ENCODE measurements at places on chromosomes 6 and 20.
A peak's percentile ranks its signal among the peaks of the same experiment; 100 is the strongest.

GRCh38 chr6:165881806-165882205, 218.8 kb upstream of the PDE10A start:
- DNase-seq: no peak

DNA sequence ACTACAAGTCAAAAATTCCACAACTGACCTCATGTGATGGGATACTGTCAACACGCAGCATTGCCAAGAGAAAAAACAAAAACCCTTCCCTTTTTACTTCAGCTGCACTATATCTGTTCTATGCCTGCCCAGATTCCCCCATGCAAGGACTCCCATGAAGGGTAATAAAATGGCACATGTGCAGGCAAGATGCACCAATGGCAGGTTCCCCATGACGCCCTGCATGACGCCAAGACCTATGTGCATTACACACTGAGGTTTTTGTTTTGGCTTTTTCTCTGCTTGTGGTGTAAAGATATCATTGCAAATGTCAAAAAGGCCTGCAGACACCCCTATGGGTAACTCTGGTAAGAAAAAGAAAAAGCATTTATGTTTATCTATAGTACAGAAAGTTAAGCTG, 403.4 kb downstream of the HDGFL1 start:
- no peak for DNase-seq

DNA sequence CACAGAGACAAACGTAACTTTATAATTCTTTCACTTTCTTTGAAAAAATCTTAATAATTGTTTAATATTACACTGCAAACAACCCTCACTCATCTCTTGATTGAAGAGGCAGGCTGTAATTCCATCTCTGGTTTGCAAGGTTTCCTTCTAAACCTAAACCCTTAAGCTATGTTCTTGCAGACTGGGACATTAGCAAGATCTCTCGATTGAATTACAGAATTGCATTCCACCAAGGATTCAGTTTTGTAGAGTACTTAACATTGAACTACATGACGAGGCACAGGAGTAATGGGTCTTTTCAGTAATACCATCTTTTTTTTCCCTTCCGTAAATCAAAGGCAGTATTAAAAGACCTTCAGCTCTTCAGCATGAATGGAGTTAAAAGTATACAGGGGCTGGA, 111.6 kb upstream of the EEF1E1 start:
- DNase-seq: no peak

DNA sequence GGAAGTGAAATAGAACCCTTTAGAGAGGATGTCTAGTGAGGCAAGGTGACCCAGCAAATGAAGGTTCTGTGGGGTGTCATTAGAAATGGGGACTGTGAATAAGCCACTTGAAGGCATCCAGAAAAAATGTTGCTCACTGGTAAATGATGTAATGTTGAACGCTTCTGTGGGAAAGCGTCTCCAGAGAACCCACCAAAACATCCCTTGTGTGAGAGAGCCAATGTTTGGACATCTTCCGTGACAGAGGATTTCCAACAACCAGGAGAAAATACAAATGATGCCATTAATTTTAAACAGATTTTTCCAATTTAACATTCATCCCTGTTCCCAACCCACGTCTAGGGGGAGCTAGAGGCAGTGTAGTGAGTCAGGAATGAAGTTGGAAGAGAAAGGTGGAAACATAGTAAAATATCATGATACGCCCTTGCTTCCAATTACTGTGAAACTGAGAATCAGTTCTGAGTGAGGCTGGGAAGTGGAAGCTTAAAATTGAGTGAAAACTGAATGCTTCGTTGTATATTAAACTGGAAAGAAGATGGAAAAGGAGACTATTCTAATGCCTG, 584.2 kb downstream of the CD109 start:
- DNase-seq: no peak

DNA sequence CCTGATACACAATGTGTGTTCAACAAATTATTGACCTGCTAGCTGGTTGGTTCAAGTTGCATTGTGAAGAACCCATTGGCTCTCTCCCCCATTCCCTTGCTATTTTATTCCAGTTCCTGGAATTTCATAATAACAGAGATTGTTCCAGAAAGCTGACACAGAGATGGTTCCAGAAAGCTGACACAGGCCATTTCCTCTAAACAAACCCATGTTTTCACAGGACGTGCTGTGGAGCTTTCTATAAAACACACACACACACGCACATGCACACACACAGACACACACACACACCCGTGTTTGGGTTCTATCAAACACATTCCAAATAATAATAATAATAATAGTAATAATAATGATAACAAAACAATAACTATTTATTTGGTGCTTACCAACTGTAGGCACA, 259.1 kb downstream of the CLIC5 start:
- DNase-seq: peak; percentile 30

- no peak for DNase-seq
These were observed 27.1 kb upstream of the EMILIN3 start for GRCh38 chr20:41393705-41394066.

DNA sequence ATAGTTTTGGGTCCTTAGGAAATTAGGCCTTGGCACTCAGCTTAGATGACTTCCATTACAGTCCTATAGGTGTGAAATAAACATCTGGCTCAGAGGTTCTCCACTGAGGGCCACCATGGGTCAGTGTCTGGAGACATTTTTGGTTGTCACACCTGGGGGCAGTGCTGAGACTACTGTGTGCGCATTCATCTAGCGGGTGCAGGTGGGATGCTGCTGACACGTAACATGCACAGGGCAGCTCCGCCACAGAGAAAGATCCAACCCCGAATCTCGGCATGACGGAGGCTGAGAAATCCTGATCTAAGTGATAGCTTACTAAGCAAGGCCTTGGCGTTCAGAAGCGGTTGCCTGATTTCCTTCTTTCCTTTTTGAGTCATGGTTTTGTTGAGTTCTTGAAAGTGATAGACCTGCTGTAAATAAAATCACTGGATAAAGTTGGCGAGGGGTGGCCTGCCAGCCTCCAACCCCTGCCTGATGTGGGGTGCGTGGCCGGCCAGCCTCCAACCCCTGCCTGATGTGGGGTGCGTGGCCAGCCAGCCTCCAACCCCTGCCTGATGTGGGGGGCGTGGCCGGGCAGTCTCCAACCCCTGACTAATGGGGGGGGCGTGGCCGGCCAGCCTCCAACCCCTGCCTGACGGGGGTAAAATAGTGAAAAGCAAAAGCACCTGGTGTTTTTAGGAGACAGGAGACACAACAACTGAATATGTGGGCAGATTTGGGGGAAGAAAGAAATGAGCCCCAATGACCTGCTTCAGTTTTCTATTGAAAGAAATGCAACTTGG, 158.1 kb downstream of the CDH26 start:
- no peak for DNase-seq

DNA sequence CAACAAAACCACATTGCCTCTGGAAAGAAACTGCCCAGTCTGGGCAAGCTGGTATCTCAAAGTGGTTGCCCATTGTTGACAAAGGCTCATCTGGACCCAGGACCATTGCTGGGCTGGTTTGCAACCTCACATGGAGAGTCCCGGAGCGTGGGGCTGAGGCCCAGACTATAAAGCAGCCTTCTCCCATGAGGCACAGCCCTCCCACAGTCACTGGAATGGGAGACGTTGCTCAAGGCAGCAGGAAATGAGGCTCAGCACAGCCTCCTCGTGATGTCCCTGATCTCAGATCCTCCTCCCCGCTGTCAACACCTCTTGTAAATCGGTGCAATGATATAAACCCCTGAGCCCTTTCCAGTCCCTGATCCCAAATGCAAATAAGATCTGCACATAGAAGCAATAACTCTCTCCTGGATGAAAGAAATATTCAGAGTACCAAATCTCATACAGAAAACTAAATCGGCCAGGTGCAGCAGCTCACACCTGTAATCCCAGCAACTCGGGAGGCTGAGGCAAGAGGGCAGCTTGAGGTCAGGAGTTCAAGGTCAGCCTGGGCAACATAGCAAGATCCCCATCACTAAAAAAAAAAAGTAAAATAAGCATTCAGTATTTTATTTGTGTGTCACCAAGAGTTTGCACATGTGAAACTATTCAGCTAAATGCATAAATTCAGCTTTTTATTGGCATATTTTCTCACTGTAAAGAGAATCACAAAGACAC, 103.0 kb upstream of the RREB1 start:
- DNase-seq: no peak

DNA sequence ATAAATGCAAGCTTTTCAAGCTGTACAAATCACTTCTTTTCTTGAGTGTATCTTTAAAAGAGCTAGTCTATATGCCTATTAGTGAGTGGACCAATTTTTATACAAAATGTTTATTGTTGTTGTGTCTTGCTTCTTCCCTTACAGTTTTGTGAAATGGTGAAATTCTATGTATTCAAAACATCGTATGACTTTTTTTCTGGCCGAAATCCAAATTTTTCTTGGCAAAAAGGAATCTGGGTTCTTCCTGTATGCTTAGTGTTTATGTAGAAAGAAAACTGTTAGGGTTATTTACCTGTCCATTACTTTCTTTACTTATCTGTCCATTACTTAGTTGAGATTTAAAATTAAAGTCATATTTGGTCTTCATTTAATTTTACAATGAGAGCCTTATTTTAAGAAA, 153.9 kb downstream of the MMS22L start:
- DNase-seq: no peak

GRCh38 chr6:1784422-1784884, 174.7 kb downstream of the FOXC1 start:
- peak; percentile 36 for DNase-seq

DNA sequence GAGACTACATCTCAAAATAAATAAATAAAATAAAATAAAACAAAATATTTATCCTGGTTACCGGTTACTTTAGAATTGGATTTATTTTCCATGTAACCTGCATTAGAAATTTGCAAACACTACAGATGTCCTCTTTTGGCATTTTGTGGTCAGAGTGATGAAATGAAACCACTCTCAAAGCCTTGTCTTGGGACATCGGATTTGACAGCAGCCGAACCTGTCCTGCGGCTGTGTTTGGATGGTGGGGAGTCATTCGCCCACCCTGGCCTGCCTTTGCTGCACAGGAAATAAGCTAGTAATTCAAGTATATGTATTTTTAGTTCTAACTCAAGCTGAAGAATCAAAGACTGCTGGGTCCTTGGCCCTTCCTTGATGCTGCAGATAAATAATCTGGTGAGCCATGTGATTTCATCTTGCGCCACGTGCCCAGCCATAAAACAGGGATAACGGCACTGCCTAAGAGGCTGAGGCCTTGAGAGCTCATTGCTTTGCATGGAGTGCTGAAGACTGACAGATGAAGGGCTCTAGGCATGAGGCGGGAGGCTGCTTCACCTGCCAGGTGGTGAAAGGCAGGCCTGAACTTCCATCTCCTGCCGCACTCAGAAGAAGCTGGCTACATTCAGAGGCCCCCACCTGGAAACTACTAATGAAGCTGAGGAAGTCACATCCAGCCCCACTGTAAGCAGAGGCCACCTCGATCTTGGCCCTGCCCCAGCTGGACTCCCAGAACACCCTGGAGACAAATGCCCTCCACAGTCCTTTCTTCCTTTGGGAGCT, 76.9 kb downstream of the NOL4L start:
- no peak for DNase-seq

- DNase-seq: no peak
These were observed 24.9 kb downstream of the CITED2 start for GRCh38 chr6:139349464-139350020.

GRCh38 chr20:37839432-37839827, 63.5 kb upstream of the VSTM2L start:
- no peak for DNase-seq

DNA sequence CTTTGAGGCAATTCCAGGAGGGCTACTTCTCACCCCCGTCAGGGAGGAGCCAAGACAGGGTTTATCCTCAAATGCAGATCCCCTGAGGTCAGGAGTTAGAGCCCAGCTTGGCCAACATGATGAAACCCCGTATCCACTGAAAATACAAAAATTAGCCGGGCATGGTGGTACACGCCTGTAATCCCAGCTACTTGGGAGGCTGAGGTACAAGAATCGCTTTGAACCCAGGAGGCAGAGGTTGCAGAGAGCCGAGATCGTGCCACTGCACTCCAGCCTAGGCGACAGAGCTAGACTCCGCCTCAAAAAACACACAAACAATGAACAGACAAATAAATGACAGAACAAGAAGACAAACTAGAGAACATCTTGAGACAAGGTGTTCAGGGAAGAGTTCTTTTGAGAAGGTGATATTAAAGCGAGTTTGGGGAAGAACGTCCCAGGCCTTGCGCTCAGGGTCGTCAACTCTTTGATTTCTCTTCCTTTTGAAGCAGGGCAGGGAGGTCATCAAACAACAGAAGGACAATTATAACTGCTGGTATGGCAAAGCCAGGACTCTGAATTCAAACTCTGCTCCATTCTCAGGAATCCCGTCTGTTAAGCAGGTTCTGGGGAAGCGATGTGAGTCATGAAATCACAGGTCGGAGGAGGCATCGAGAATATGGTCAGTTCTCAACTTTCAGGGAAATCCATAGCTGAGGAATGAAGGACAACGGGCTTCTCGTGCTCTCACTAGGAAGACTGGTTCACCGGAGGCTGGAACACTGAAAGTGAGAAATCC, 1.4 kb upstream of the RALY start:
- no peak for DNase-seq

DNA sequence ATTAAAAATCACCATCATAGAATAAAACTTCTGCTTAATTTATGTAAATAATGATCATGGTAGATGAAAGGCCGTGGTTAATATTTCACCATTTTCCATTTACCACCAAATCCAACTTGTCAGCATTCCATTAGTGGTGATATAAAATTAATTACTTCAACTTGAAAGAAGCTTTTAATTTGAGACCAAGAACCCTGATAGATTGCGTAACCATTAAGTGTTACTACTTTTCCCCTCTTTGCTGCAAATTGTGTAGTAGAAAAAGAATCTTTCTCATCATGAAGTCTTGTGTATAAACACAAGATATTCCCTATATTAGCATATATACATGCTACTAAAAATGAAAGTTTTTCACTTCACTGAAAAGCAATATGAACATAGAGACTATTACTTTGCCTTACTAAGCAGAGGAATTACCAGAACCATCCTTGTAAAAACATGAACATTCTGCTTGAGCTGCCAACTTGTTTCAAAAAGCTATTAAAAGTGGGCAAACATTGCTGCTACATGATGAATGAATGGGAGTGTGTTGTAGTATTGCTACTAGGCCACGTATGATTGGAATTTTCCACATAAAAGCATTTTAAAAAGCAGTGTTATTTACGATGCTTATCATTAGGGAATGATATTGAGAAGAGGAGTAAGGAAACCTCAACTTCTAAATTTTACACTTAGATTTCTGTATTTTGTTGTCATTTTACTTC, 35.0 kb downstream of the STX11 start:
- no peak for DNase-seq
